ENCODE measurements at places on chromosomes 13 and 19.

DNA sequence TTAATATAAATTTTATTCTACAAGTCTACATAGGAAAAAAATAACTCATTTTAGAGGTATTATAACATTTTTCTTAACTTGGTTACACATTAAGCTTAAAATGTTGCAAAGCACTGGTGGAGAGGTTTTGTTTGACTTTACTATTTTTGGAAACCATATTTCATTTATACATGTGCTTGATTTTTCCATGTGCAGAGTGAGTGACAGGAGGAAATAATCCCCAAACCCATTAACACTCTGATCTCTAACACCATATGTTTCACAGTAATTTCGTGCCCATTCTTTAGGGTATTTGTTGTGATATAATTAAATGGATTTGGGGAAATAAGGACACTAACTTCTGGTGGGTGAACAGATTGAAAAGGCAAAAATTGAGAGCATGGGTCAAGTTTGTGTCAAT lies 2124.4 kb upstream of the PCDH20 start:
- no peak for DNase-seq

GRCh38 chr13:28991764-28992163 lies 171.6 kb downstream of the MTUS2 start:
- DNase-seq, result no peak

DNA sequence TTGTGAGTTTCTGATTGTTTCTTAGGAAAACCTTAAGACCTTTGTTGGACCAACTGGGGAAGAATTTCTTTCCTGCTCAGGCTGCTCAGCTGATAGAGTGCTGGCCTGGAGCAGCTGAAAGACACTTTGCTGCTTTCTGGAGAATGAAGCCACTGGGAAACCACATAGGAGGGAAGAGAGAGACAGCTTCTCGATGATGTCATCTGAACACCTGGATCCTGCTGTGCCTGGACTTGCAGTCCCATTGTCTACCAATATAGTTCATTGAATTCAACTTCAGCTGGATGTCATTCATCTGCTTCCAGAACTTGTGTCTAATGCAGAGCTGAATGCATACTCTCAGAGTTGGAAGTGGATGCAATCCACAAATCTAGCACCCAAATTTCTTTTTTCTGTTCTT lies 34.3 kb upstream of the TSHZ3 start:
- DNase-seq, result no peak

GRCh38 chr13:113912596-113912995 lies 48.7 kb upstream of the GAS6 start:
- DNase-seq, result no peak

DNA sequence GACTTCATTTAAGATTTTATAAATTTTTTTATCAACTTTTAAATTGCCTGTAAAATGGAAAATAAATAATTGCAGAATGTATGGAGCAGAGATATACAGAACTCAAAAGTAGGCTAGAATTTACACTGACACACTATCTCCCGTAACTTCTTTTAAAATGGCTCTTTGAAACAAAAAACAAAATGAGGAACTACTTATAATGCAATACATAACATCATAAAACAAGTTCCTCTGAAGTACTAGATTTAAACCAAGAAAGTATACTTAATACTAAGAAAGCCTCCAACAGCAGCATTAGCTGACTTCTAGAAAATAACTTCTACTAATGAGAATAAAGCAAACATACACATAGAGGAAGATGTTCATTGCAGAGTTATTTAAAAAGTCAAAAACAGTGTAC lies 17.0 kb downstream of the RBM26 start:
- DNase-seq, result no peak

GRCh38 chr19:38733241-38733492 lies 11.1 kb downstream of the CAPN12 start:
- no peak for DNase-seq

DNA sequence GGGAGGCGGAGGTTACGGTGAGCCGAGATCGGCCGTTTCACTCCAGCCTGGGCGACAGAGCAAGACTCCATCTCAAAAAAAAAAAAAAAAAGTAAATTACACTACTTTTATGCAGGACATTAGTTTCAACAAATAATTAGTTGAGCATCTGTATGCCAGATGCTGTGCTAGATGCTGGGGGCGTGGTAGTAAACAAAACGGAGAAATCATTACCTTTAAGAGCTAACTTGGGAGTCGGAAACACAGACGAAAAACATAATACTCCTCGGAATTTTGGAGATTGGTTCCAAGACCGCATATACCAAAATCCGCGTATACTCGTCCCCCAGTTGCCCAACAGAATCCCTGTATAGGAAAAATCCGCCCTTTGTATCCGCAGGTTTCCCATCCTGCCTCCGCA lies 1.3 kb upstream of the DUS3L start:
- no peak for DNase-seq

DNA sequence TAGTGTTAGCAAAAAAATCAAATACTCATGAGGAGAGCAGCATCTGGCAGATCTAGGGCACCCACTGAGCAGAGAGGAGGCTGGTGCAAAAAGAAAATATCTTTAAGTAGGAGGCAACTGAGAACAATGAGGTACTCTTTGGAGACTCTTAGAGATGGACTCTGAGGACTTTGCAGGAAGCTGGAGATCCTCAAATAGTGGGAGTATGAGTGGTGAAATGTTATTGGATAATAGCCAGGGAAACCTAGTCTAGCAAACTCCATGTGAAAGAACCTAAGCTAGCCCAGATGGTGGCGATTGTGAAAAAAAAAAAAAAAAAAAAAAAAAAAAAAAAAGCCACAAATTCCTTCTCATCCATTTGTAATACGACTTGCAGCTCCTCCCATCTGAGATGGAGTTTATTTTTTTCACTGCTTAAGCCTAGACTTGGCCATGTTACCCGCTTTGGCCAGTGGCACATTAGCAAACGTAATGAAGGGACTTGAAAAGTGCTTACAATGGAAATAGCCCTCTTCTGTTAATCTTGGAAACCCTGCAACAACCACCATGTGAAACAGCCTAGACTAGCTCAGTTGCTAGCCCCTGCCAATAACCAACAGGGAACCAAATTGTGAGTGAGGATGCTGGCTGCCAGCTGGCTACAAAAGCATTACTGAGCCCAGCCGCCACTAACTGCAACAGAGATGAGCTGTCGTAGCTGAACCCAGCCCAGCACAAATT lies 476.2 kb downstream of the KLF12 start:
- DNase-seq, result no peak

DNA sequence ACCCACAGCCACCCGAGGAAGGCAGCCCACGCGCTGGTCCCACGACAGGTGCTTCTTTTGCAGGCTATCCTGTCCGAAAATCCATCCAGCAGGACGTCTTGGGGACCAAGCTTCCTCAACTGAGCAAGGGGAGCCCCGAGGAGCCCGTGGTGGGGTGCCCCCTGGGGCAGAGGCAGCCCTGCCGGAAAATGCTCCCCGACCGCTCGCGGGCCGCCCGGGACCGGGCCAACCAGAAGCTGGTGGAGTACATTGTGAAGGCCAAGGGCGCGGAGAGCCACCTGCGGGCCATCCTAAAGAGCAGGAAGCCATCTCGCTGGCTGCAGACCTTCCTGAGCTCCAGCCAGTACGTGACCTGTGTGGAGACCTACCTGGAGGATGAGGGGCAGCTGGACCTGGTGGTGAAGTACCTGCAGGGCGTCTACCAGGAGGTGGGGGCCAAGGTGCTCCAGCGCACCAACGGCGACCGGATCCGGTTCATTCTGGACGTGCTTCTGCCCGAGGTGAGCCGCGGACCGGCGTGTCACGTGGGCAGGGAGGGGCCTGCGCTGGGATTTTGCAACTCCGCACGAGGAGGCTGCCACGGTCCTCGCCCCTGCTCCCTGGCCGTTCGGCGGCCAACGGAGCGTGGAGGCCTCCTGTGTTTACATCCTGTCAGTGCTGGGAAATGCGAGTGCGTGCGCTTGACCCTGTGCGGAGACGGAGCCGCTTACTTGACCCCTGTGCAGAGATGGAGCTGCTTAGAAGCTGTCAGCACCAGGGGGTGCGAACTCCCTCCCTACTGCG lies 12.9 kb upstream of the NDUFS7 start:
- DNase-seq, result no peak

Measured in CD4-positive, alpha-beta T cell treated with Interleukin-2 at 100 ng/mL for 4 hours (primary cell).